ENCODE measurements at places on chromosomes 16 and 17. TPM values are rescaled to one million over a fixed set of nuclear protein-coding genes. Genes with fewer than 3 reads are reported as not detected.

Gene RARA
- 30.7 TPM for total RNA-seq

Gene TNFRSF13B
- total RNA-seq = not detected

Gene SMIM22
- not detected for total RNA-seq

Gene SDK2
- total RNA-seq = 3.0 TPM

Data from cardiac septum (tissue), 1 donor.